ENCODE measurements at places on chromosomes 7 and 10.

- no peak for DNase-seq
Measured at GRCh38 chr7:74625446-74625845, 32.1 kb upstream of the GTF2I start.

- no peak for DNase-seq
Measured at GRCh38 chr10:100043796-100044195, 34.0 kb upstream of the DNMBP start.

- no peak for DNase-seq
Measured at GRCh38 chr7:45446195-45446944, 127.8 kb upstream of the ADCY1 start.

GRCh38 chr7:120867932-120868331, 10.0 kb upstream of the TSPAN12 start:
- no peak for DNase-seq

GRCh38 chr10:80168162-80168511, 35.6 kb downstream of the PLAC9 start:
- no peak for DNase-seq

DNA sequence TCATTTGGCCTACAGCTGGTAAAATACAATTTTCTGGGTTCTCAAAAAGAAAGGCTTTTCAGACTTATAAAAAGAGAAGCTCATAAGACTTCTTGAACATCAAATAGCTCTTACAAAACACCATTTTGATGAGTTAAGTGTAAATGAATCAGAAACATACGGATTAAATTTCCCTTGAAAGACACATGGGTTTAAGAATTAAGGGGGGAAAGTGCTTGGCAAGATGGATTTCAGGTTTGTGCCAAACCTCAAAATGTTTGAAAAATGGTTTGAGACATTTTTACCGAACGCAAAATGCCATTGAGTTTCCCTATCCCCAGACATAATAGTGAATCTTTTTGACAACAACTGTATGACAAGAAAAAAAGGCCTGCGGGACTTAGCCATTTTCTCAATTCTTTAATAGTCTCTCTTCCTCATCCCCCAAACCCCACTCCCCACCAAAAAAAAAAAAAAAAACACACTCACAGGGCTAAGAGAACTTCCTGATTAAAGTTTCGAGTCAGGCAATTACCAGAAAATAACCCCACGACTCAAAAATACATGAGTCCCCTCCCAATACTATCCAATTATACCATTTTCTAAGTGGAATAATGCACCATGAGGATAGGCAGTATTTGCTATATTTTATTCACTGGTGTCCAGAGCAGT, 260.1 kb downstream of the TRIL start:
- DNase-seq, result no peak

- no peak for DNase-seq
Measured at GRCh38 chr10:80493522-80494051, 39.5 kb downstream of the TSPAN14 start.

DNA sequence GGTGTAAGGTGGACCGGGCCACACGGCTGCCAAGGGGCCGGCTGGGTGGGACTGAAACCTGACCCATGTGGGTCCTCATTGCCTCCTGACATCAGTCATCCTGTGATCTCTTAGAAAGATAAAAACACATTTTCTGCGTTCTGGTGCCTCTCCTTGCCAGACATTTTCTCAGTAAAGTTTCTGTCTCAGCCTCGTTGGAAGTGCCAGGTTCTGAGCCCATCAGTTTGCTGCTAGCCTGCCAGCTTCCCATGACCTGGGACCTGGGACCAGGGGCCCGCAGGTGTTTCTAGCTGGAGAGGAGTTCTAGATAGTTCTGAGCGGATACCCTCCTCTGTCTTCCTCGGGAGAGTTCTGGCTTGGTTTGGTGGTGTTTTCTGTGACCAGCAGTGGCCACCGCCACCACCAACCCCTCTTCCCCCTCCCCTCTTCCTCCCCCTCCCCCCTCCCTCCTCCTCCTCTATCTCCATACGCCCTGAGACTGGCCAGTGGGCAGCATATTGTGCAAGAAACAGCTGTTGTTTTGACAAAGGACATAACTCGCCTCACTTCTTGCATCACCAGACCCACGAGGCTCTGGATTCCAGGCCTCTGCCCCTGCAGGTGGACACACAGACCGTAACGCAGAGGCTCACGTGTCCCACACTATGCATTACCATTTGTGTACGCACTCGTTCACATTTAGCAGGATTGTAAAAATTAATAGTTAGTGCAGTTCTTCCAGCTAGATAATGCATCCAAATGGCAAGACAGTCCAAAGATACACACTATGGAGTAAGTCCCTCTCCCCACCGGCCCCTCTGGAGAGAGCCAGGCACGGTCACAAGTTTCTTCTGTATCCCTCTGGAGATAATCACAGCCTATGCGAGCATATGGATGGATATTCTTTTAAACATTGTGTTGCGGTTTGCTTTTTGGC, 94.6 kb downstream of the CUX1 start:
- DNase-seq, result no peak

- DNase-seq, result no peak
Measured at GRCh38 chr10:103710490-103710889, 144.9 kb downstream of the SH3PXD2A start.

DNA sequence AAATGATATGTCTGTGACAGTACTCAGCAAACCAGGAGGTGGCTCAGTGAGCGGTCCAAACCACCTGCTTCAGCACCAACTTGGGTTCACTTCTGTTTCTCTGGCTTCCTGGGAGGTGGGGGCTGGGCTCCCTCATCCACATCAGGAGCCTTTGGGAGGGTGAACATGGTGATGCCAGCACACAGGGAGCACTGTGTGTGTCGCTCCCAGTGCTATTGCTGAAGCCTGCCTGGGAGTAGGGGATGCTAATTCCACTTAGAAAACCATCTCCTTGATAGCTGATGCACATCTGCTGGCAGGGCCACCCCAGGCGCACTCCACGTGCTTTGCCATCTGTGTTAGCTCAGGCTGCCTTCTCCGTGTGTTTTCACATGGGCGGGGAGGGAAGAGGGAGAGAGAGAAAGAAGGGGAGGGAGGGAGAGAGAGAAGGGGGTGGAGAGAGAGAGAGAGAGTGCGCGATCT, 58.0 kb downstream of the RAMP3 start:
- no peak for DNase-seq

DNA sequence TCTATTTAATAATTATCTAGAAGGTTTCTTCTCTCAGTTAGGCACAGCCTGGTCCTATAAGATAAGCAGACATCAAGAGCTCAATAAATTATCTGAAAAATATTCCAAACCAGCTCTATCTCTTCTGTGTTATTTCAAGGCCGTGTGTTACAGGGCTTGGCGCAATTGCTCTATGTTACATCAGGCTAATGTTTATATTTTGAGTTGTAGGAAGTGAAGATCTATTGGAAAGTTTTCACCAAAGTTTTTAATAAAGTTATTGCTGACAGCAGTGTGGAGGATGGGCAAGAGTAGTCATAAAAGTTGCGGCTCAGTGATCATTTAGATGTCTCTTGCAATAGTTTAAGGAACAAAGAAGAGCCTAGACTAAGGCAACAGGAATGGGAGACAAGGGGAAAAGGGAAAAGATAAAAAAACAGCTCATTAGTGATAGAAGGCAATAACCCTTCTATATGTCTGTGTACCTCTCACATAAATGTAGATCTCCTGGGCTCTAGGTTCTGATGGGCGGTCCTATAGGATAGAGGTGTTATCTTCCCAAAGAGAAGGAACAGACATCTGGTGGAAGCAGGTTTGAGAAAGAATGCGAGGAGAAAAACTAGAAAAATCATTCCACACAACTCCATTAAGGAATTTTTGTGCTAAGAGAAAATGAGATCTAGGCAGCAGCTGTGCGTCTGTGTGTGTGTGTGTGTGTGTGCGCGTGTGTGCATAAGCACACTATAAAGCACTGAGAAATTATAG, 5.9 kb upstream of the ANKRD7 start:
- DNase-seq, result no peak

DNA sequence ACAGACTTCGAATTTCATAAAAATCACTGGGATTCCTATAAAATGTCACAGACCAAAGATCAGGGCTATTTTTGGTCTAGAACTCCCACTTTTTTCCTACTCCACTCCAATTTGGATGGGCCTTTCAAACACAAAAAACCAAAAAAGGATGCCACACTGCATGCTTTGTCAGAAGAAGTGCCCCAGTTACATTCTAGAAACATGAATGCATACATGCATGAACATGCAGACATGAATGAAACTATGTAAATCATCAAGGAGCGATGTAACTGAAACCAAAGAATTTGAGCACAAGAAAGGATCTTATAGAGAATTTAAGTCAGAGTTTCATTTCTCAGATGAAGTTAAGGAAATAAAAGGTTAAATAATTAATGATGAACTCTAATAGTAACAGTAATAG, 31.8 kb upstream of the FAM133B start:
- no peak for DNase-seq

- DNase-seq, result no peak
Measured at GRCh38 chr10:75245354-75246250, 9.8 kb upstream of the COMTD1 start.

All from activated gamma-delta T cell treated with Interleukin-2 at 50 U/mL for 16 hours (primary cell).